Posterior vena cava (tissue), 2 donors: ENCODE measurements at places on chromosomes 7 and 10. TPM values are rescaled to one million over a fixed set of nuclear protein-coding genes. Genes with fewer than 3 reads are reported as not detected.
A peak's percentile ranks its signal among the peaks of the same experiment; 100 is the strongest.

DNA sequence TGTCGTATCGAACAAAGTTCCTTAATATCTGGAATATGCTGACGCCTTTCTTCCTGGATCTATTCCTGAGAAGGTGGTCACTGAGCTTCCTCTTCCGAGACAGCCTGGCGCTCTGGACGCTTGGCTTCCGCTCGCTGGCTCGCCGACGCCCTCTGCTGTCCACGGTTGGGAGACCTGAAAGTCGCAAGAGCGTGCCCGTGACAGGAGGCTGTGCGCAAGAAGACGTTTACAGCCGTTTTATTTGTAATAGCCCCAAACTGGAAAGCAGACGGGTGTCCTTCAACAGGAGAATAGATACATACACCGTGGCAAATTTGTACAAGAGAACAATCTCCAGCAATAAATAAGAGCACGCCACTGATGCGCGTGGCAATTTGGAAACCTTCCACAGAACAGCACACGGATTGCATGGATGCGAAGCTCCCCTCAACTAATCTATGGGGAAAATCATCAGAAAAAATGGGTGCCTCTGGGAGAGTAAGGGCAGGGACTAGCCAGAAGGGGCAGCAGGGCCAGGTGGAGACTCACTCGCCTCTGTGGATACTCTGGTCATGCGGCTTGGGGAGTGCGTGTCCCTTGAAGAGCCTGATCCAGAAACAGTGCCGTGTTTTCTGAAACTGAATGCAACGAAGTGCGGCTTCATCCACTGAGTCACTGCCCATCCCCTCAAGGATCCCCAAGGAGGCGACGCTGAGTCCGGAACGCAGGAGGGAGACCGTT lies 41.5 kb upstream of the BNIP3 start:
- peak; percentile 95 for DNase-seq

DNA sequence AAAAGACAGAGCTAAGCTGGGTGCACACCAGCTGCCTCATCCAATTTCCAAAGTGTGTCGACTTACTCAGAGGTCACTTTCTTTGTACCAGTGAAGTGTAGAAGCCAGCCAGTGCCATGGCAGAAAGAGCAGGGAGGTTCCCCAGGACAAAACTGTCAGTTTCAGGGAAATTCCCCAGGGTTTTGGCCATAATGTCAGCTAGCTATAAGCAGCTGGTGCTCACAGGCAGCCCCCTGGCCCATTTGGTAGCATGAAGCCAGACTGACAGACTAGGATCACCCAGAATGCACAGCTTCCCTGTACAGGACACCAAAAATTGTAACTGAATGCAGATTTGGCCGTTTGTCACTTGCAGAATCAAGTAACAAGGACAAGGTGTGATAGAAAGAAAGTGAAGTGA lies 28.6 kb downstream of the MRPL32 start:
- no peak for DNase-seq

- DNase-seq: no peak
Measured at GRCh38 chr10:2049560-2049959, 312.2 kb upstream of the ADARB2 start.

GRCh38 chr10:95035332-95036295 lies 33.7 kb downstream of the CYP2C8 start:
- no peak for DNase-seq

- no peak for DNase-seq
Measured at GRCh38 chr10:120897343-120897742, 46.2 kb downstream of the WDR11 start.

DNA sequence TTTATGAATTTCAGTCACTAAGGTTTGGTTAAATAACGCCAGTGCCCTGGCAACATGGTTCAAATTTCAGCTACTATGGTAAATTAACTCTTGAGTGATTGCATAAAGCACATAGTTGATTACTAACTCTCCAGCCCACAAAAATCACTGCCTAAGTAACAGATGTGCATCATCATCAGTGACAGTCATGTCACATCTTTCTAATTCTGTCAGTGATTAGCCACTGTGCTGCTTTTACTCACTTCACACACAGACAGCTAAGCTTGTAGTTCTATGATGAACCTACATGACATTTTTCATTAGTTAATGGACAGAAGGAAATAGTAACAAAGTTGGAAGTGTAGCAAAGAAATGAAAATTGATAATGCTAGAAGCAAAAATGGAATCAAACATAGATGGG lies 108.9 kb downstream of the DNAH11 start:
- DNase-seq: no peak

DNA sequence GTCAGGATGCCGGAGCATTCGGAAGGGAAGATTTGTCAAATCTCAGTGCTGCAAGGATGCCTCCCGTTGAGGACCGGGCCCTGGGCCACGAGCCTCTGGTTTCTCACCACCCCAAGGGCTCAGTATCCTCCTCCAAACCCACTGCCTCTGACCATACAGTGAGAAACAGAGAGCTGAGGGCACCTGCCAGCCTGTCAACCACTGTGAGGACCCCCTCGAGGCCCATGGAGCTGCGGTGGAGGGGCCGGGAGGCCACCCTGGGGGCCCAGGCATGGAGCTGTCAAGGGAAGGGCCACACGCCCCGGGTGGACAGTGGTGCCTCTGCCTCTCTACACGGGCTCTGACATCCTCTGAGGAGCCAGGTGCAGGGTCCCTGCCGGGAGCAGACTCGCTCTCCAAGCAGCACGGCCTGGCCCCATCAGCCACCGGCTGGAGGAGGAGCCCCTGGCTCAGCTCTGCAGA lies 248.0 kb upstream of the TCERG1L start:
- DNase-seq: peak; percentile 70

GRCh38 chr10:48512861-48513260 lies 92.0 kb downstream of the ARHGAP22 start:
- DNase-seq: no peak

GRCh38 chr7:122677149-122677548 lies 21.8 kb downstream of the RNF133 start:
- DNase-seq: no peak

PLA2G12B gene
- total RNA-seq: not detected

SUN3 gene
- total RNA-seq: not detected

PDAP1 gene
- 95.6 TPM for total RNA-seq

SPAM1 gene
- not detected for total RNA-seq

IL2RA gene
- 6.4 TPM for total RNA-seq
